MG63 (cell line): ENCODE measurements at places on chromosomes 2 and 18. TPM values are rescaled to one million over a fixed set of nuclear protein-coding genes. Genes with fewer than 3 reads are reported as not detected.

DNA sequence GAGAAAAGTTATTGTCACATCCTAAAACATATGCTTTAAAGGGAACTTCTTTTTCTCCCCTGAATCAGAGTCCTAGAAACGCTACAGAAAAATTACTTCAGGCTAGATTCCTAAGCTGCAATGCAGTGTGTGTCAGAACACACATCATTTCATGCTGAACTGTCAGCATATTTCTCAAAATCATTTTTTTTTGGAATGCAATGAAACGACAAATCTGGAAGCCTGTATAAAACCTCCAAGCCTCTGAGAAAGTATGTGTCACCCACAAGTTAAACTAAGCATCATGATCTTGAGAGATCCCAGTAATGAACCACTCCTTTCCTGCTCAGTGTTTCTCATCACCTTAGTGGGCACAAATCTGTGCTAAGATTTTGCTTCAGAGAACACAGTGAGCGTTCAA, 276.2 kb downstream of the ZNF521 start:
- DNase-seq: no peak

GRCh38 chr18:13616525-13617035, 109.8 kb downstream of the FAM210A start:
- no peak for DNase-seq

Gene ERMN
- not detected in 2 replicates for total RNA-seq

- DNase-seq: no peak
Measured at GRCh38 chr2:143148011-143148410, 18.8 kb downstream of the ARHGAP15 start.

Gene FOXD4L1
- total RNA-seq: not detected in 2 replicates

Gene BOLL
- total RNA-seq: not detected in 2 replicates

Gene MAP4K3
- total RNA-seq: 8.7 and 15.6 TPM in 2 replicates

GRCh38 chr2:16482460-16482859, 183.2 kb downstream of the CYRIA start:
- no peak for DNase-seq

- DNase-seq: no peak
Measured at GRCh38 chr2:108701806-108702205, 17.5 kb upstream of the RANBP2 start.

Gene XIRP2
- total RNA-seq: 0.10 TPM in 1 of 2 replicates, not detected in the other

DNA sequence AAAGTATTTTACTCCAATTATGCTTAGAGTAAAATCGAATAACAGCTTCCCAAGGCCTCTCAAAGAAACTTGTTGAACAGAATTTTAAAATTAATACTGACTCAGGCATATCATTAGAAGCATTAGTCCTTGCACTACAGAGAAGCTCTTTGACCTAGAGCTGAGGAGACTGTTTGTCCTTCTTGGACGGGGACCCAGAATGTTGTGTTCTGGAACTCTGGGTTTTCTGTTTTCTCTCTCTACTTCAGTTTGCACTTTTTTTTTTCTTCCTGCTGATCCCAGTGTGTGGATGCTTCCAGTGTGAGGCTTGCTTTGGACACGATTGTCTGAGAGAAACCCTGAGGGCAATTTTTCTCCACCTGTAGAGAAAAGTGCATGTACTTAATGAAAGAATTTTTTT, 847.6 kb downstream of the SOCS6 start:
- no peak for DNase-seq

Gene KIF1A
- not detected in 2 replicates for total RNA-seq

DNA sequence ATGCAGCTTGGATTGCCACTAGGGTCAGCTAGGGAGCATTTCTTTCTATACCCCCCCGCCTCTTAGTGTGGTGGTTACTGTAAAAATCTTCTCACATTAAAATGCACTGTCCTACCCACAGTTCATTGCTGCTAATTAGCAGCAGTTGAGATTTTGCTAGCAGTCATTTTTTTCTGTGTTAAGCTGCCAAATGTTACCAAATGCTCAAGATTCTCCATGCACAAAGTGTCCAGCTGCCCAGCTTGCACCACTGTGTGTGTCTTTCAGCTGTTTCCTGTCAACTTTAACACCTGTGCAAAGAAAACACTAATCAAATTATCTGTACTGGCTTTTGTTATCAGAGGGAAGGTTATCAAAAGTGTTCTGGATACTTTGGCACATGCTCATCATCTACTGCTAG, 679.3 kb downstream of the NR4A2 start:
- no peak for DNase-seq
